ENCODE measurements at places on chromosomes 2 and 18.

GRCh38 chr2:212721026-212721451, 182.4 kb upstream of the ERBB4 start:
- DNase-seq: no peak

DNA sequence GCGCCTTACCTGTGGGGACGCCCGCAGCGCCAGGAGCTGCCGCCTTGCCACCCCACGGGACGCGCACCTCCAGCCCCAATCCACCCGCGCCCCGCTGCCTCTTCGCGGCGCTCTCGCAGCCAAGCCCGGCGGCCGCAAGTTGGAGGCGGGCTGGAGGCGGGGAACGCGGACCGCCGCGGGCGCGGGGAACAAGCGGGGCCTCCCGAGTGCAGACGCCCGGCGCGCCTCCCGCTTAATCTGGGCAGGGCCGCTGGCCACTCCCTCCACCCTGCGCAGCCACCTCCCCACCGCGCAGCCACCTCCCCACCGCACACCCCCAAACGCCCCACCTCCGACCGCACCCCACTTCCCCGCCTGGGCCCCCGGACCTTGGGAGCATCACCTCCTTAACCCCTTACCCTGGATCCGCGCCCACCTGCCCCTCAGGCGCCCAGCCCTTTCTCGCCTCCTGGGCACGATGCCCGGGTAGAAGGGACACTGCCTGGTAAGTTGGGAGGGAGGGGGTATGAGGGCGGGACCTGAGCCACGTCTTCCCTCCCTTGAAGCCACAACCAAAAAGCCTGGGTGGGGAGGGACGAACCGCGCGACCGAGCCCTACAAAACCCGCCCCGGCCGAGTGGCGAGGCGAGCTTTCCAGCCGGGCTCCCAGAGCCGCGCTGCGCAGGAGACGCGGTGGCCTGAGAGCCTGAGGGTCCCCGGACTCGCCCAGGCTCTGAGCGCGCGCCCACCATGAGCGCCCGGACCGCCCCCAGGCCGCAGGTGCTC, at the start of the genes COL4A3 and COL4A4:
COL4A3 (plus strand) TSS at position 627 of the 765 bp plus-strand sequence; CDS start at position 730, 103 bp downstream.
COL4A4 (minus strand) TSS at position 208 of the 765 bp plus-strand sequence. CDS start 16,722 bp downstream, outside the sequence.
- no peak for DNase-seq

- no peak for DNase-seq
Measured at GRCh38 chr18:7619676-7620075, 52.6 kb downstream of the PTPRM start.

- no peak for DNase-seq
Measured at GRCh38 chr2:96449637-96450036, 55.5 kb downstream of the NEURL3 start.

- no peak for DNase-seq
Measured at GRCh38 chr18:42126586-42126985, 171.6 kb downstream of the PIK3C3 start.

GRCh38 chr2:229713371-229714079, 830 bp downstream of the DNER start:
- DNase-seq: no peak

GRCh38 chr2:37688771-37689468, 17.5 kb upstream of the CDC42EP3 start:
- no peak for DNase-seq

Data from GM18507 (cell line).